ENCODE measurements at places on chromosomes 6 and 20.

DNA sequence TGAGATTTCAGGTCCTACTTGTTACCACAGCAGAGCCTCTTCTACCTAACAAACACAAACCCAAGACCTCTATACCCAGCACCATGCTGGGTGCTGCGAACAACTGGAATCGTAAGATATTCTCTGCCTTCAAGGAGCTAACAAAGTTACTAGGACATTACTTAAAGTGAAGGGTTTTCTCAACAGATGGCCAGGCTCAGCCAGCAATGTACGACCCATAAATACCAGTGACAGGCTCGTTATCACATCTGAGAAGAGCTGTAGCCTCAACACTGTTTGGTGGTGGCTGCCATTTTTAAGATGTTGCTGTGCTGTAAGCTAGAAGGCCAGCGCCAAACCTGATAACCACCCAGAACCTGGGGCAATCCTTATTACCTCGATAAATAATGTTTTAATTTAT is 406.5 kb downstream of the KIF16B start:
- no peak for DNase-seq

- DNase-seq, result no peak
Observed at GRCh38 chr6:125558907-125559306, 190.5 kb upstream of the HEY2 start.

- DNase-seq, result no peak
Observed at GRCh38 chr6:77415706-77416105, 47.6 kb downstream of the HTR1B start.

DNA sequence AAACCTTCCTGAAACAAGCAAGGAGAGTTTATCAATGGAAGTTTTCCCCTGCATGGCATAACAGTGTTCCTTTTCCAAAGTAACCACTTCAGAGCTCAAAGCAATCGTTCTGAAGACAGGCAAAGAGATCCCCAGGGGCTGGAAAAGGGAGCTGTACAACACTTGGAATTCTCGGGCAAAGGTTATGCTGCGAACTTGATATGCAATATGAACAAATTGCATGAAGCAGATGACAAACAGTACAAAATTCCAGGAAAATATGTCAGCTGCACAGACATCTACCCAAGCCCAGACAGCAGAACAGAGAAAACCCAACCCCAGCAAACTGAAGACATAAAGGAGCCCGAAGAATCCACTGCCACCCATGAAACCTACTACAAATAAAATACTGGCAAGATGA is 18.4 kb downstream of the POPDC3 start:
- DNase-seq, result no peak

DNA sequence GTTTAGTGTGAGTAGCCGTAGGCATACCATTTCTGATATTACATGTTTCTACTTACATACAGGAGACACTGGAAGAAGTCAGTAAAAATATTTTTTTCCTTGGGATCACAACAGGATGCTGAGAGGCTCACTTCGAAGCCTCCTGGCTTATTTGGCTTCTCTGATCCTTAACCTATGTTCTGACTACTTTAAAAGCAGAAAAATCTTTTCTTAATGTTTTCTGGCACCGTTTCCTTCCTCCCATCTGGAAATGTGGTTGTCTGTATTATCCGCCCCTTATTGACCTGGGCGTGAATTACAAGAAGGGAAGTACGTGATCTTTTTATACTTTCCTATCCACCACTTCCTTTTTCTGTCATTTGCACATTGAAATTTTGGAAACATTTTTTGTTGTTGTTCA is 379.6 kb downstream of the COL12A1 start:
- DNase-seq, result no peak

GRCh38 chr6:107398001-107398400 is 61.4 kb downstream of the PDSS2 start:
- no peak for DNase-seq

GRCh38 chr20:42714298-42715141 is 475.2 kb downstream of the PTPRT start:
- peak; percentile 87 for DNase-seq

GRCh38 chr20:19886661-19887288 is 128.7 kb downstream of the RIN2 start:
- no peak for DNase-seq

DNA sequence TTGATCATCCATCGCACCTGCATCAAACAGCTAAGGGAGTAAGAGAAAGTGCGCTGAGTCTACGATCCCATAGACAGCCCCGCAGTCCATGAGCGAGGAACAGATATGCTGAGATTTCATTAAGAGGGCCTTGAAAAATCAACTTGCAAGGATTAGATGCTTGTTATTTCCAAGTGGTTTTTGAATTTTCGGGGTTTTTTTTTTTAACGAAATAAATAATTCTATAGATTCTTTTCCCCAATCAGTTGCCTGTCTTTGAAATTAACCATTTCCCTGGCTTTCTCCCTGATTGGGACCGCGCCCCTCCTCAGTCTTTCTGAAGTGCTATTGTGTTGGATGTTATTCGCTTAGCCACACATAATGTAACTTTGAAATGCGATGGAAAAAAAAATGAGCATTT is 48.6 kb downstream of the GNAS-AS1 start:
- DNase-seq, result no peak

Data from NCI-H2029 (cell line).